ENCODE measurements at places on chromosomes 12 and 14.

GRCh38 chr12:83199069-83199468 lies 512.4 kb downstream of the TMTC2 start:
- DNase-seq: no peak

DNA sequence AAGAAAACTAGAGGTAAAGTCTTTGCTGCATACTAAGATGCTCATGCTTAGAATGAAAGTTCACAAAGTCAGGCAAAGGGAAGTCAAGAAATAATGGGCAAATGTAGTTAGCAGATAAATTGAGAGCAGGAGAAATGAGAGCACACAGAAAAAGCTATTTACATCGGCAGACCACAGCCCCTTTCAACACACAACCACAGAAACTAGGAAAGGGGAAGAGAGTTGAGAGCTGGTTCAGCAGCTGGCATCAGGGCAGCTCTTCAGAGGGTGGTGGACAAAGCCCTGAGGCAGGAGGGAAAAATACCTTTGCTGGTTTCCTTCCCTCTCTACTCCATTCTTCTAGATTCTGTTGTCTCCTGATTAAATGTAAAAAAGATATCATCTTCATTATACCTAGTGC lies 95.4 kb upstream of the ANO4 start:
- no peak for DNase-seq

DNA sequence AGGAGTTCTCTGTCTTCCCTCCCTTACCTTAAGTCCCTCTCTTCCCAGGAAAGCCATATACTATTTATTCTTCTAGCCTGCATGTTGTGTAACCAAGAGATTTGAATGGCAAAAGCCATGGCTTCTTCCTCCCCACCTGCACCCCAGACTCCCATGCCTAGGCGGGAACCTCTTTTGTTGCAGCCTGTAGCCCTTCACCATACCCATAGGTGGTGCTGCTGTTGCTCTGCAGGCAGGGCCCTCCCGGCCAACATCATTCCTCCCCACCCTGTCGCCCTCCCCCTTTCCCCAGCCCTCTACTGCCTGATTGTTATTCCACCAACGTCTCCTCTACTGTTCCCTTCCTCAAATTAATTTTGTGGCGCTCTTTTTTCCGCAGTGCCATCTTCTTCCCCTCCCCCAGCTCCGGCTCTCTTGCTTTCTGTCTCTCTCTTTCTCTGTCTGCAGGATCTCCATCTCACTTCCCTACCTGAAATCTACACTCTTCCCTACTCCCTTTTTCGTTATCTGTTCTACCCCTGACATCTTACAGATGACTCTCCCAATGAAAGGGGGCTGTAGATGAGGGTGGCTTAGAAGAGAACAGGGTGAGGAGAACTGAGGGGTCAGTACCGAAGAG lies 13.8 kb downstream of the NGDN start:
- no peak for DNase-seq

GRCh38 chr12:123096182-123096581 lies 54.7 kb downstream of the PITPNM2 start:
- DNase-seq: no peak

GRCh38 chr14:33450416-33450815 lies 500.5 kb downstream of the EGLN3 start:
- DNase-seq: no peak

GRCh38 chr12:2439332-2440100 lies 355.3 kb upstream of the FKBP4 start:
- no peak for DNase-seq

DNA sequence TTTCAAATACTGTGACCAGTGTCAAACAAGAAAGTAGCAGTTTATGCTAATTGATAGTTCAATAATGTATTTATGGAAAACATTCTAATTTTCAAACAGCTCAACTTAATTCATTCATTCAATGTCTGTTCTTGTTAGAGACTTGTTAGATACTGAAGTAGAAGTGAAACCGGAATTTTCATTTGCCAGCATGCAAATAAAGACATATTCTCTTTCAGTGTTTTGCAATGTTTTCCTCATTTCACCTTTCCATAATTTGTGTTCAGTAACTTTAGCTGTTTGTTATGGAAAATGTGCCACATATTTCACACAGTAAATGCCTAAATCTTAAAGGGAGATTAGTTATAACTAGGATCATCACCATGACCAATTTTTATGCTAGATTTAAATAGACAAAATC lies 21.2 kb downstream of the TAS2R50 start:
- no peak for DNase-seq

DNA sequence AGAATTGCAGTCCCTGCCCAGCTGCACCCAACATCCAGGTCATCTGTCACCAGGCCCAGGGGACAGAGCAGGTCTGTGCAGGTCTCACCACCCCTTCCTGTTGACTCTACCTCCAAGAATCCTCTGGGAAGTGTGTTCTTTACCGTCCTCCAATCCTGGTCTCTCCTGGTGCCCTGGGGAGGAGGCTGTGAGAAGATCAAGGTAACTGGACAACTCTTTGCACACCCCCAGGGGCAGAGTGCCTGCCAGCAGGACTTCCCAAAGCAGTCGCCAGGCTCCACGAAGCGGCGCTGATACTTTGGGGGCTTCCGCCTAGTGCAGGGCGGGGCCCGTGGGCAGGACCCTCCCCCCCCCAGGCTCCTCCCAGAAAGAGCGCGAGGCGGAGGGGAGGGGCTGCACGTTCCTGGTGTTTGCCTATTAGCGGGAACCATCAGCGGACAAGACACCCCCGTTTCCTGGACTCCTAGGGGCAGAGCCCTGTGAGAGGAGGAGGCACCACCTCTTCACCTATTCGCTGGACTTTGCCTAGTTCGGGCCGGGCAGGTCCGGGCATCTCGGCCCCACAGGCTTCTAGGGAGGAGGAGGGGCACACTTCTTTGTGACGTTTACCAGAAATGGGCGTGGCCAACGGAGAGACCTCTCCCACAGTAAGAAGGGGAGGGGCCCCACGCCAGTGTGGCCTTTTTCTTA lies 918.0 kb downstream of the AACS start:
- DNase-seq: no peak

DNA sequence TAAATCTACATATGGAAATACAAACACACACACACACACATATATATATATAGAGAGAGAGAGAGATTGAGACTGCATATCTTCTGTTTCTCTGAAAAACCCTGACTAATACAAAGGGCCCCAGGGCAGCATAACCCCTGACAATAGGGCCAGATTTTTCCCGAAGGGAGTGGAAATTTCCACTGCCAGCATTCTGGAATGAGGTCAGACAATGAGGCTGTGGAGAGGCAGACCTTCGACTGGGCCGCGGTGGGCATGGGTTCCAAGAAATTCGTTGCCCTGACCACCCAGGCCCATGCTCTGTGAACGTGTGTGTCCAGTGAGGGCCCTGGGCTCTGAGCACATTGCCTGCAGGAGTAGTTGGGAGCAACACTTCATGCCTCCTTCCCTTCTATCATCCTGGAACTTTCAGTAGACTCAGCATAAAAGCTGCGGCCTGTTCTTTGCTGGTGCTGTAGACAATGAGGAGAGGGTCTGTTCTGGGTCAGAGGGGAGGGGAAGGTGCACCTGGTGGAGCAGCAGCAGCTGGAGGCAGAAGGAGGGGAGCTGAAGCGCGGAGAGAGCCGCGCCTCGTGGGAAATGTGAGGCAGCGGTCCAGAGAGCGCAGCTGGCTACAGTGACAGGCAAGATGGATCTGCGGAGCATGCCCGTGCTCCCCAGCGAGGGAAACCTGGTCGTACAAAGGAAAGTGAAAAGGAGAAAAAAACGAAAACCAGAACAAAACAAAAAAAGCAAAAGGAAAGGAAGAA lies 25.6 kb upstream of the CCDC60 start:
- no peak for DNase-seq

GRCh38 chr12:27549801-27550652 lies 26.0 kb downstream of the PPFIBP1 start:
- no peak for DNase-seq

DNA sequence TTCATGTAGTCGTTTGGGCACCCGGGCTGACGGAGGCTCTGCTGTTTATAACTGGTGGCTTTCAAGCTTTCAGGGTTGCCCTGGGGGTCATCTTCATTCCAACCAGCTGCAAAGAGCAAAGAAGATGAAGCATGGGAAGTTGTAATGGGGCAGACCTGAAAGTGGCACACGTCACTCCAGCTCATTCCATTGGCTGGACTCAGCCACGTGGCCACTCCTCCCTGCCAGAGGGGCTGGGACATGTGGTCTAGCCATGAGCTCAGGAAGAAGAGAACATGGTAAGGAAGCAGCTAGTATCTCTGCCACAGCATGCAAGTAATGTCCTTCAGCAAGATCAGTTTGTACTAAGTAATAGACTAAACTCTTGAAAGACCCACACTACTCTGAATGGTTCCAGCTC lies 51.7 kb upstream of the FERMT2 start:
- peak; percentile 3 for DNase-seq

GRCh38 chr14:100611811-100612480 lies 24.7 kb upstream of the BEGAIN start:
- no peak for DNase-seq

DNA sequence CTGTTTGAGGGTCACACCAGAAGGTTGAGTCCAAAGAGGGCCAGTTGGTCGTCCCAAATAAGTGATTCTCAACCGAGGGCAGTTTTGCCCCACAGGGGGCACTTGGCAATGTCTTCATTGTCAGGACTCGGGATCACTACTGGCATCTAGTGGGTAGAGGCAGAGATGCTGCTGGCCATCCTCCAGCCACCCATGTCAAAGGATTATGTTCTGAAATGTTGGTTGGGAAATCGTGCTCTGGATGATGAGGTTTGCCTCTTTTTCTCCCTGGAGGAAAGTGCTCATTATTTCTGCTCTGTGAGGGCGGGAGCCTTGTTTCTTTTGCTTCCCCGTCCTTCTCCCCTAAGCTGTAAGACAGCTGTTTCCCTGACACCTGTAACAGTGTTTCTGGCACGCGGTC lies 3.6 kb downstream of the ZNF839 start:
- DNase-seq: peak; percentile 86

DNA sequence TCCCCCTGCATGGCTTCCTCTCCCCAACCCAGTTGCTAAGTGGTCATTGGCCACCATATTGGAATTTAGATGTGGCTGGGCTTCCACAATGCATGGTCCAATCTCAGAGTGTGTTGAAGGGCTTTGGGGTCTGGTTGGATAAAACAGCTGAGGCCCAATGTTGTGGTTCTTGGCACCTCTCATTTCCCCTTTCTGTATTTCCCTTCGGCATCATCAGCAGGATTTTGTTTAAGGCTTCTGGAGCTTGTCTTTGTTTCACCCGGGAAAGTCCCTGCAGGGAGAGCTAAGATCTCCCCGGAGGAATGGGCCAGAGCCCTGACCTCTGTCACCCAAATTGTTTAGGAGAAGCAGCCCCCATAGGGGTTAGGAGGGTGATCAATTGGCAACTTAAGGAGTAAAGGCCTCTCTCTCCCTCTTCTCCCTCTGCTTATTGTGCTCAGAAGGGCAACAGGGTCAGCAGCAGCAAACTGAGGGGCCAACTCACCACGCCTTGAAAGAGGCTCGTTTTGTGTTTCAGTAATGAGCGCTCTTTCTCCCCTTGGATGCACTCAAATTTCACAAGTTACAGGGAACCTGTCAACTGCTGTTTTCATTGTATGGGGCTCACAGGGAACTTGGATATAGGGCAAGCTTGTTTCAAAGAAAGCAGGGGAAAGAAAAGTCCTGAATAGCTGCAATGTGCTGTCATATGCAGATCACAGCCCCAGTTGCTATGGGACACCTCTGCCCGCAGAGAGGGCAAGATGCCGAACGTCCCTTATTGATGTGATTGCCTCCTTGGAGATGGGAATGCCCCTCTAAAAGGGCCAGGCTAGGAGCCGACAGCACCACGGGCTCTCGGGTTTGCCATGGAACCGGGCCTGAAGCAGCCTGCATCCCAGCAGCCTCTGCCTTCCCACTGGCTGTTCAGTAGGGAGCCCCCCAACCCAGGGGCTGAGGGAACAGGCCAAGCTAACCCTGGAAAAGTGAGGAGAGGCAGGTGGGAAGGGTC lies 223.7 kb downstream of the ZFP36L1 start:
- no peak for DNase-seq

- DNase-seq: peak; percentile 57
These were observed 376.3 kb upstream of the RGS6 start for GRCh38 chr14:71555654-71556559.

DNA sequence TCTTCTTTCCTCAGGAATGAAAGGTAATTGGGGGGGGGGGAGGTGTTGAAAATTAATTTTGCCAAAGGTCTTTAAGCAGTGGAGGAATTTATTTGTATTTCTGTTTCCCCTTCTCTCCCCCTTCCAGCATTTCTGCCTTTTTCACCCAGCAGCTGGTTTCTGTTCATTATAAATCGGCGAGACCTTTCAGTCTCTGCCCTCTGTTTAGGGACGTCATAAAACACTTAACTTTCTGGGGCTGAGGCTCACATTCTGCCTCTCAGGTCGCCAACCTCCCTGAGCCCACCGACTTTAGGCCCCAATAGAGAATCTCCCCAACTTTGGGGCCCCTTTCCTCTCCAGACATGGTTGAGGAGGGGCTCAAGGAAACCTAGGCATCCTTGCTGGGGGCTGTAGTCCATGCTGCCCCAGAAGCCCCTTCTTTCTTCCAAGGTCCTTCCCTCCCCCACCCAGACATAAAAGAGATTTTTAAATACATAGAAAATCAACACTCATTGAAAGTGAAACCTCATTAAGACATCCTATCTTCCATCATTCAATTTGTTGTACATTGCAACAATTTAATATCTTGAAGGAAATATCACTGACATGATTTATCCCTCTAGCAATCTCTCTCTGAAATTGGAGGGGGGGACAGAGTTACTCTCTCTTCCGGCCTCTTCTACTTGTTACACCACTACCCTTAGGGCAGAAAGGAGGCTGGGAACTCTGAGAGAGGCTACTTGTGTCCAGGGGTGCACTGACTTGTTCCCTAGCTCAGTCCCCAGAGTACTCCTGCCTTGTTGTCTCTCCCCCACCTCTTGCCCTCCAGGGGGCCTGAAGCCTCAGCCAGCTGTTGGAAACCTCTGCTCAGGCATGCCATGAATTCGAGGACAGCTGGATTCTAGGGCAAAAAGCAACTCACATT lies 2.5 kb upstream of the HOXC6 start:
- DNase-seq: no peak

- DNase-seq: peak; percentile 97
These were observed 48.4 kb downstream of the PPP2R5C start for GRCh38 chr14:101809671-101810514.

- no peak for DNase-seq
These were observed 622.3 kb downstream of the C12orf50 start for GRCh38 chr12:87406926-87407325.

GRCh38 chr12:82430541-82431145 lies 72.3 kb downstream of the METTL25 start:
- no peak for DNase-seq

DNA sequence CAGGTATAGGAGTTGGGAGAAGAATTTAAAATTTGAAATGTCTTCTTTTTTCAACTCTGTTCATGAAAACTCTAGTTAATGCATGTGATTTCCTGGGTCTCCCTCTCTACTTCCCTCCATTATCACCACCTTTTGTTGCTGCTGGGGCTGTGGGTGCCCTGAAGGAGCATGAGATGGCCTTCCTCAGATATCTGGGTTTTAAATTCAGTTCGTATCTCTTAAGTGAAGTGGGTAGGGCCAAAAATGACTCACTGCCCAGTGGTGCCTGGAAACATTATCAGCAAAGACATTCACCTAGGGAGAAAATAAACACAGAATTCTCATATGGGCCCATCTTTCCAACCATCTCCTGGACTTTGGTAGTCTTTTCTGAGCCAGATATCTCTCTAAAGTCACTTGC lies 234.9 kb upstream of the PLEKHG7 start:
- DNase-seq: no peak
